ENCODE measurements at places on chromosomes 11 and 22. TPM values are rescaled to one million over a fixed set of nuclear protein-coding genes. Genes with fewer than 3 reads are reported as not detected.

Gene ESAM
- total RNA-seq = not detected

Gene RAB38
- total RNA-seq = 13.5 TPM

Gene RPLP2
- total RNA-seq = 886 TPM

Gene UPK2
- not detected for total RNA-seq

Gene CD3G
- not detected for total RNA-seq

Gene APOA1
- total RNA-seq = not detected
